ENCODE measurements at places on chromosomes 1 and 21.

- no peak for DNase-seq
Measured at GRCh38 chr1:28973596-28974421, 59.4 kb downstream of the EPB41 start.

- DNase-seq: no peak
Measured at GRCh38 chr1:35592991-35593769, 20.1 kb downstream of the TFAP2E start.

DNA sequence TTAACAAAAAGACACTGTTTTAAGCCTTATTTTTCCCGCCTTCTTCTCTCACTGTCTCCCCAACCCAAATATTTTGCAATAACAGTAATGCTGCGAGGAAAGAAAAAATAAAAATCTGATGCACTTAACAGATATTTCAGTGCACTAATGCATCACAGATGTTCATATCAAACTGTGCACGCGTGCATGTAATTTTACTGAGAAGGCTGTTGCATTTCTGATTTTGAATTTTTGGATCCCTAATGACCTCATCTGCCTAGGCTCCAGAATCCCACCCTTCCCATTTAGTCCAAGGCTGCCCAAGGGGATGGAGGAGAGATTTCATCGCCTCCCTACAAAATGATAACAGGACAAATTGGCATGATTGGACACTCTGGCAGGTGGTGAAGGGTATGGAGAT lies 5.5 kb downstream of the TRABD2B start:
- no peak for DNase-seq

GRCh38 chr1:90809093-90809492 lies 92.0 kb upstream of the BARHL2 start:
- no peak for DNase-seq

DNA sequence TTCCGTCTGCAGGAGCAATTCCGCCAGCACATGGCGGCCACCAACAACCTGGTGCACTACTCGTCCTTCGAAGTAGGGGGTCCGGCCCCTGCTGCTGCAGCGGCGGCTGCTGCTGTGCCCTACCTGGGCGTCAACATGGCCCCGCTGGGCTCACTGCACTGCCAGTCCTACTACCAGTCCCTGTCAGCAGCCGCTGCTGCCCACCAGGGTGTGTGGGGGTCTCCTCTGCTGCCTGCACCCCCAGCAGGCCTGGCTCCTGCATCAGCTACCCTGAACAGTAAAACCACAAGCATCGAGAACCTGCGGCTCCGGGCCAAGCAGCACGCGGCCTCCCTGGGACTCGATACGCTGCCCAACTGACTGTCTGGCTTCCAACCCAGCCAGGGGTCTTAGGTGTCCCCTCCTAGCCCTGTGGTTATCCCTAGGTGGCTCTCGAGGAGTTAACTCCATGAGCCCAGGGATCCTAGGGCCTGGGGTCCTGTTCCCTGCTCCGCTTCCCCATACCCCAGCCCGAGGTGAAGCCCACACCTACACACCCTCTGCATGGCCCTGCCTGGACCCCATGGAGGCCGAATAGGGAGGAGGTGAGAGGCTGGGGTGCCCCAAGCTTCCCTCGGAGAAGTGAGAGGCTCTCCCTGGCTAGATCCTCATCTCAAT lies 22.6 kb downstream of the DMBX1 start:
- no peak for DNase-seq

DNA sequence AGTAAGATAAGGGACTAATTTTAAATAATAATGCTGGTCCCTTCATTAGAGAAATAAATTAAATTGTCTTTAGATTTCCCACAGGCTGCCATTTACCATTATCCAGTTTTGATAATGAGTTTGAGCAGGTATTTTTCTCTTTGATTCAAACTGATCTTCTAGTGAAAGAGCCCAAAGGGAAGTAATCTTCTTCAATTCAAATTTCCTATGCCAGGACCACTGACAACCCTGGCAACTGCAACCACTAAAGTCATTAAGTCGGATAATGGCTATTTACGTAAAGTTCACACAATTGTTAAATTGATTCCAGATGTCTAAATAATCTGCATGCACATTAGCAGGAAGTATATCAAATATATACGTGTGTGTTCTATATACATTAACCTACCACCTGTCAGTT lies 399.3 kb downstream of the PTPRC start:
- no peak for DNase-seq

GRCh38 chr1:52056937-52057231 lies 789 bp downstream of the BTF3L4 start:
- DNase-seq: no peak

GRCh38 chr1:70441392-70442035 lies 30.4 kb downstream of the CTH start:
- no peak for DNase-seq

- no peak for DNase-seq
Measured at GRCh38 chr1:57218487-57219079, 205.3 kb downstream of the DAB1 start.

DNA sequence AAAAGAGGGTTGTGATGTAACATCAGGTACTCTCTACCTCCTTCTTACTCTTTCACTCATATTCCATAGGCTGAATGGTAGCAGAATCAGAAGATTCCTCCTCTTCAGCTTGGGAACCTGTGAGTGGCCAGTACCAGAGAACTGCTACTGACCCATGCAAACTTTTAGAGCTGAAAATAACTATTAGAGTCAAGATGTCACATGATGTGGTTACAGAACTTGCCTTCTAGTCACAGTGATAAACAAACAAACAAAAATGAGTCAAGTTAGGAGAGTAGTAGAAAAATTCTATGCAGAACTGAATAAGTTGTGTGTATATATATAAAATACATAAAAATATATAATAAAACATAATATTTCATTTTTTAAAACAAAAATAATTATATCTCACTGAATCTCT lies 47.6 kb upstream of the RGS1 start:
- no peak for DNase-seq

GRCh38 chr1:38990386-38990737 lies 714 bp upstream of the AKIRIN1 start:
- no peak for DNase-seq

DNA sequence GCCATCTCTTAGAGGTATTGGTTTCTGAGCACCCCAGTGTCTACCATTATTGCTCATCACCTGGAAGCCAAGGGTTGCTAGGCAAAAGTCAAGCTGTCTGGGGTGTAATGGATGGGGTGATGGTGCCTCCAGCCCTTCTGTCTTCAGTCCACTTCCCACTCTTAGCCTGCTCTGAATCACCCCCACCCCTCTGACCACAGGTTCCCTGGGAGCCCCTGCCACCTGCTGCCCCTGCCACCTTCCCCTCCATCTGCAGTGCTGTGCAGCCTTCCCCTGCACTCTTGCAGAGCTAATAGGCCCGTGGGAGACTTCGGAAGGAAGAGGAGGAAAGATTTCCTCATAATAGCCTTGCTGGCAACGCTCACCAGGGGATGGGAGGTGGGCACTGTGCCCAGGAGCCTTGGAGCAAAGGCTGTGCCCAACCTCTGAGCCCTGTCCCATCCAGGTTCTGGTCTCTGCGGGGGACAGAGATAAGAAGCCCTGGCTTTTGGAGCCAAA lies 35.5 kb downstream of the CAPN2 start:
- DNase-seq: no peak

DNA sequence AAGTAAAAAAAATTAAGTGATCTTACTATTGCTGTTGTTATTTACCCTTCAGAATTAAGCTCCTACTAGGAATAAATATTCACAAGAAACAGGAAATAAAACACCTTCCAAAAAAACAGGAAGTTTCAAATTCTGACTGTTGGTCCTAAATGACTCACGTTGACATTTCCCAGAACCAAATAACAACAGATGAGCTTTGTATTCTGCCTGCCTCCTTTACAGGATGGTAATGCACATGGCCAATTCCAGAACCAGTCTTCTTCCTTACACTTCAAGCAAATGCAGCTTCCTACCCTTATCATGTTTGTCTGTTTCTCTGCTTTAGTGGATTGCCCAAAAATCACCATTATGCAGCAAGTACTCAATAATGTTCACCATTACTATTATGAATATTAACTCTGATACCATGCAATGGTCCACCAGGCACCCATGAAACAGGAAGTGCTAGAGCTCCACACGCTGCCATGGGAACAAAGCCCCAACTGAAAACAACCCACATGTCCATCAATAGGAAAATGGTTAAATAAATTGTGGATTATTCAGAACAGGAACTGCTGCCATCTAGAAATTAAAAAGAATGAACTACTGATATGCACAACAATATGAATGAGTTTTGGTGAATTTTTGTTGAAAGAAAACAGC lies 8.9 kb downstream of the CASP9 start:
- no peak for DNase-seq

DNA sequence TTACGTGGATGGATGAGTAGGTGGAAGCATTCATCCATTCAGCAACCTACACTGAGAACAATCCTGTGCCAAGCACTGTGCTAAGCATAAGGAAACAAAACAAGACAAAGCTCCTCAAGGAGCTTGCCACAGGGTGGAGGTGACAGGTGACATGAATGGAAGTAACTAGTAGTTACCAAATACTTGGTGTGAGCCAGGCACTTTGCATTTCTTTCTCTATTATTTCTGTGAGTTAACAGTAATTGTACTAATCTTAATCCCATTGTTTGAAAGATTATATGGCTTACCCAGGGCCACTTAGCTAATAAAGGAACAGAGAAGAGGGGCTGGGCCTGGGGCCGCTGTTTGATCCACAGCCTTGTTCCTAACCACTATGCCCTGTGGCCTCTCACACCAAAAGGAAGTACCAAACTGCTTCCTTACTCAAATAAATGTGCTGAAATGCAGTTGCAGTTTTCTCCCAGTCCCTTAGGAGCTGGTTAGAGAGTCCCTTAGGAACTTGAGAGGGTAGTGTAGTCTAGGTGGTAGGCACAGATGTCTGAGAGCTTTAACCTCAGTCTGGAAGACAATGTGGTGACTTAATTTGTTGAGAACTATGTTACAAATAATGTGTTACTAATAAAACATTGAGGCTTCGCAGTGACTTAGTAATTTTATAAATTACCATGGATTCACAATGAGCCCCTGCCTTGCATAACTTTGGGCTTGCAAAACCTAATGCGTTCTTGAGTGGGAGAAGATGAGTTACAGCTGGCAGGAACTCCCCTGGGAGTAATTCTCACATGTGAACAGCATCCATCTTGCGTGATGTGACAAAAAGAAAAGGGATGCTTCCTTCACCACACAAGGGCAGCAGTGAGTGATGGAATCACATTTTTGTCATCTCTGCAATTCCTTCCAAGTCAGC lies 69.8 kb downstream of the MPZL1 start:
- DNase-seq: peak; percentile 62

- DNase-seq: no peak
Measured at GRCh38 chr1:168330285-168330684, 49.6 kb downstream of the TBX19 start.

DNA sequence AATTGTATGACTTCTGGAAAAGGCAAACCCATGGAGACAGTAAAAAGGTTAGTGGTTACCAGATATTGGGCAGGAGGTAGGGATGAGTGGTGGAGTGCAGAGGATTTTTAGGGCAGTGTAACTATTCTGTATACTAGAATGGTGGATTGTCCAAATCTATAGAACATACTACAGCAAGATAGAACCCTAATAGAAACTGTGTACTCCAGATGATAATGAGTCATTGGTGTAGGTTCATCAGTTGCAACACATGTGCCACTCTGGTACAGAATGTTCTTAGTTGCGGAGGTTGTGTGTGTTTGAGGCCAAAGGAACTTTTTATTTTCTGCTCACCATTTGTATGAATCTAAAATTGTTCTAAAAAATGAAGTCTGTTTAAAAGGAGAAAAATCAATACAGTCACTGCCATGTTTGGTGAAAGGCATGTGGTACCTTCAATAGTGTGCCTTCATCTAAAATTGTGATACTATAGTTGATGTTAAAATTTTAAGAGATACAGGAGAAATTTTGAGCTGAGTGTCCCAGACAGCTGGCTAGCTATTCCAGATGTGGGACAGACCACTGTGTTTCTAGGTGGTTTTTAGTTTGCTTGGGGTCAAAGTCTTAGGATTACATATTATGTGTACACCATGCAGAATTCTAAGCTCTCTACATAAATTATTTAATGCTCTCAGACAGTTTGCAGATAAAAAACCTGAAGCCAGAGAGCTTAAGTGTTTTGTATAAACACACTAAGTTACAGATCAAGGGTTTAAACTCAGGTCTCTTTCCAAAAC lies 150.5 kb downstream of the RPS6KC1 start:
- DNase-seq: no peak

DNA sequence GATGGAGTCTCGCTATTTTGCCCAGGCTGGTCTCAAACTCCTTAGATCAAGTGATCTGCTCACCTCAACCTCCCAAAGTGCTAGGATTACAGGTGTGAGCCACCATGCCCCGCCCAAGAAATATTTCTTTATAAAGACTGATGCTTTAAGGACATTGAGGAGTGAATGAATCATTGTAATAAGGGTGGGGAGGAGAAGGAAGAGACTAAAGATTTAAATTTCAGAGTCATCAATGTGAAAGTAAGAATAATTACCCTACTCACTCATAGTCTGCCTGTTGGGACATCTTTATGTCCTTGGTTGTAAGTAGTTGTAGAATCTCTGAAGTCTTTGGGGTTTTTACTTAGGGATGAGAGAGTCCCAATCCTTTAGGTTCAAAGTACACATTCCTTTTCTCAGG lies 7.3 kb downstream of the KDM1A start:
- DNase-seq: no peak

- no peak for DNase-seq
Measured at GRCh38 chr1:93692026-93692425, 10.4 kb upstream of the BCAR3 start.

- DNase-seq: peak; percentile 30
Measured at GRCh38 chr1:97553971-97554370, 366.9 kb downstream of the DPYD start.

DNA sequence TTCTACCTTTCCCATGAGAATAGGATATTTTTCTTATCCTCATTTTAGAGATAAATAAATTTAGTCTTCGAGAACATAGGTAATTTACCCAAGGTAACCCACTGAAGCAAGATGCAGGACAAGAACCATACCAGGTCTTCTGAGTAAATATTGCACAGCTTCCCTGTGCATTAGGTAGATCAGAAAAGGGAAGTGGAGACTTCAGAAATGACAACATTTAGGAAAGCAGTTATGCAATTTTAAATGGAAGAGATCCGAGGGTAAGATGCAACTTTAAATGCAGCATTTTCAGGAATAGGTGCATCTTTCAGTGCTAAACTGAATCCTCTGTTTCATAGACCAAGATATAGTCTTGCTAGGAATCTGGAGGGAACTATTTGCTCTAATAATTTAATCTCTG lies 206.4 kb upstream of the SGIP1 start:
- no peak for DNase-seq
